ENCODE measurements at places on chromosomes 3 and 15. TPM values are rescaled to one million over a fixed set of nuclear protein-coding genes. Genes with fewer than 3 reads are reported as not detected.
A peak's percentile ranks its signal among the peaks of the same experiment; 100 is the strongest.

GRCh38 chr15:90266061-90266431, 574 bp downstream of the NGRN start:
- peak overlapping the region; percentile 96 for H3K27ac ChIP-seq
- H3K36me3 ChIP-seq, result peaks cover 18% of the 10 kb centered on the region
- H3K27me3 ChIP-seq, result no peaks in the 10 kb centered on the region
- H3K4me3 ChIP-seq, result peak overlapping the region; percentile 84
- peaks cover 40% of the 10 kb centered on the region for H3K4me1 ChIP-seq

DNA sequence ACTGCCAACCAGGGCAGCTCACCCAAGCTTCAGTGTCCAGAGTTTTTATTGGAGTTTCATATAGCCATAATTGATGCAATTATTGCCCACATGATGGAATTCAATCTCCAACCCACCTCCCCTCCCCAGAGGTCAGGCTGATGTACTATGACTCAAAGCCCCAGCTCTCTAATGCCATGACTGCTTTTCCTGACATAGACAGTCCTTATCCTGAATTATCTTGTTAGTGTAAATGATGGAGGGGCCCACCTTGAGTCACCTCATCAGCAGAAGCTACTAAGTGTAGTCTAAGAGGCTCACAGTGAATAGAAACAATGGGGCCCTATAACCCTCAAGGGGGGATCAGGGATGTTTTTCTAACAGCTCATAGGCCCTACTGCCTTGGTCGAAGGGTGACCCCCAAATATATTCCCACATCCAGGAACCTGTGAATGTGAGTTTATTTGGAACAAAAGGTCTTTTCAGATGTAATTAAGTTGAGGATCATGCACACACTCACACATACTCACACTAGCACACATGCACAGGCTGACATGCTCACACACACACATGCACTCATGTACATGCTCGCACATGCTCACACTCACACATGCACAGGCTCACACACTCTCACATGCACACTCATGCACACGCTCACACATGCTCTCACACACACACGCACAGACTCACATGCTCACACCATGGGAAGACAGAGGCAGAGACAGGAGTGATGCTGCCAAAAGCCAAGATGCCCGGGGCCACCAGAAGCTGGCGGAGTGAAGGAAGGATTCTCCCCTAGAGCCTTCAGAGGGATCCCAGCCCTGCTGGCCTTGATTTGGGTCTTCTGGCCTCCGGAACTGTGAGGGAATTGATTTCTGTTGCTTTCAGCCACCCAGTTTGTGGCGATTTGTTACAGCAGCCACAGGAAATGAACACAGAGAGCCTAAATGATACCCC, 131.2 kb upstream of the SMAD3 start:
- DNase-seq, result no peak
- no peaks in the 10 kb centered on the region for H3K27me3 ChIP-seq
- no peak overlapping the region for H3K27ac ChIP-seq
- H3K36me3 ChIP-seq, result no peaks in the 10 kb centered on the region

DNA sequence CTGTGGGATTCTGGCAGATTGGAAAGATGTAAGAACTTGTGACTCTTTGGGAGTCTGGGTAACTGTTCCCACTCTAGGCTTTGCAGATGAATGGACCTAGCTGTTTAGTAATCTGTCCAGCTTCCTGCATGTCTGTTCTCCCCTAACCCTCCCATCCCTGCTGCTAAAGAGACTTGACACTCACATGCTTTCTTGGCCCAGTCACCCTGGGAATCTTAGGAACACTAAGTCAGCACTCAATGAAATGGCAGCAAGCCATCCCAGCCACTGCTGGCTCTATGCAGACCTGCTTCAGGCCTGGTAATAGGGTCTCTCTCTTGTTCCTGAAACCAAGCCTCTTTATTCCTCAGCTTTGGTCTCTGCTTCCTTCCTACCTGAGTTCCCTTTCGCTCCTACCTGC, 63.7 kb upstream of the THSD4 start:
- no peak overlapping the region for H3K4me3 ChIP-seq
- no peaks in the 10 kb centered on the region for H3K36me3 ChIP-seq
- DNase-seq, result no peak
- H3K4me1 ChIP-seq, result no peaks in the 10 kb centered on the region
- no peaks in the 10 kb centered on the region for H3K27me3 ChIP-seq

- H3K4me1 ChIP-seq, result no peaks in the 10 kb centered on the region
- no peak overlapping the region for H3K27ac ChIP-seq
- DNase-seq, result no peak
- H3K27me3 ChIP-seq, result no peaks in the 10 kb centered on the region
Measured at GRCh38 chr3:45515999-45516725, 78.4 kb upstream of the LIMD1 start.

Gene PLA2G4E
- not detected for polyA plus RNA-seq

Gene PCYT1A
- polyA plus RNA-seq, result 12.8 TPM

Gene CIP2A
- polyA plus RNA-seq, result 1.7 TPM

Gene KNG1
- not detected for polyA plus RNA-seq

Gene GOLGA8J
- not detected for polyA plus RNA-seq

Data from naive thymus-derived CD4-positive, alpha-beta T cell (primary cell).